H4 (cell line): ENCODE measurements at places on chromosomes 7 and 10. TPM values are rescaled to one million over a fixed set of nuclear protein-coding genes. Genes with fewer than 3 reads are reported as not detected.

GRCh38 chr7:94314413-94315410 lies 80.0 kb upstream of the COL1A2 start:
- no peak for DNase-seq

SFXN3 gene
- 35.7 and 35.8 TPM in 2 replicates for total RNA-seq

DNA sequence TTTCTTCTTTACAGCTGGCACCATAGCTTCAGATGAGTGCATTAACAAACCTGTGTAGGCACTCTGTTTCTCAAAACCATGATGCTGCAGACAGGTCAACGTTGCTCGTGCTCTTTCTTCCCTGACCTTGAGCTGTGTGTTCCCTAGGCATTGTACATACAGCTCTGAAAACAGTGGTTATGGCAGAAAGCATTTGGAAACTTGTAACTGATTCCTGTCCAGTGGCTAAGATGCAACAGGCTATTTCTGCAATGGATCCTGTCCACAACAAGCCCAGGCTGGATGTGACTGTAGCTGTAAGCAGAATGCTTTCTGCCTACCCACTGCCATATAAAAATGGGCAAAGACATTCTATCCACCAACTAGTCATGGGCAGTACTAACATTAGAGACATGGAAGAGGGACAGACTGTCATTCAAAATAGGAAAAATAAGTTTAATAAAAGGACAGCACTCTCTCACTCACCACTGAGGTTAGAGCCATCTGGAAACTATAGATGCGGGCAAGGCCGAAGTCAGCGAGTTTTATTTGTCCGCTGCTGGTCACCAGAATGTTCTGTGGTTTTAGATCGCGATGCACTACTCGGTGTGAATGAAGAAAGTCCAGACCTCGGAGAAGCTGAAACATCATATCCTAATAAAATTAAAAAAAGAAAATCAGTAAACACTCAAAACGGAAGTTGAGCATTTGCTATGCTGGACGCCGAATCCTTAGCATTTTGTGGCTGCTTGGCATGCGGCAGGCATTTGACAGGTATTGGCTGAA lies 111.0 kb downstream of the CDK6 start:
- DNase-seq: no peak

C10orf143 gene
- total RNA-seq: 1.3 and 2.2 TPM in 2 replicates

CCDC71L gene
- total RNA-seq: 22.2 and 26.6 TPM in 2 replicates

CACNB2 gene
- total RNA-seq: 0.62 and 1.2 TPM in 2 replicates

BPGM gene
- total RNA-seq: 16.8 and 25.4 TPM in 2 replicates

- DNase-seq: no peak
Observed at GRCh38 chr7:141522657-141523342, 28.4 kb upstream of the AGK start.

CHAT gene
- total RNA-seq: not detected in 2 replicates

AOAH gene
- total RNA-seq: 27.9 and 29.3 TPM in 2 replicates
